NCI-H1436 (cell line): ENCODE measurements at places on chromosomes 5 and 9.
A peak's percentile ranks its signal among the peaks of the same experiment; 100 is the strongest.

GRCh38 chr5:179820483-179821297 is at the start of gene SQSTM1:
TSS of gene SQSTM1 (plus strand) at chr5:179820905. CDS start at chr5:179820937, 32 bp downstream.
- peak; percentile 55 for DNase-seq

- DNase-seq = no peak
Observed at GRCh38 chr9:27086818-27087680, 22.0 kb upstream of the TEK start.

GRCh38 chr9:126860757-126861466 is 473 bp downstream of the ZBTB34 start:
- no peak for DNase-seq

- DNase-seq = no peak
Observed at GRCh38 chr9:95315108-95315746, 2.3 kb downstream of the FANCC start.

GRCh38 chr9:27572566-27572917 is 739 bp downstream of the C9orf72 start:
- DNase-seq = no peak

DNA sequence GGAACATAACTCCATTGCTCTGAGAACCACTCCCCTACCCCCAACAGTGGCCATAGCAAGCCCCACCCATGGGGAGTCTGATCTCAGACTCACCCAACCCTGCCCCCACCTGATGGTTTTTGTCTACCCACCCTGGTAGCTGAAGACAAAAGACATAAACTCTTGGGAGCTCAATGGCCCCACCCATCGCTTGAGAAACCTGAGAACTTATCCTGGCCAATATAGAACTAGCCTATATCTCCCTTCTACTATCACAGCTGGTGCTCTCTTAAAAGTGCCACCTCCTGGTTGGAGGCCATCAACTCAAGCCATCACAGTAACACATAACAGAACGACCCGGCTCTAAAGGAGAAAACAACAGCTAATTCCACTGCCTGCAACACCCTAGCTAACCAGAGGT is 47.9 kb upstream of the SNAPC3 start:
- DNase-seq = no peak

DNA sequence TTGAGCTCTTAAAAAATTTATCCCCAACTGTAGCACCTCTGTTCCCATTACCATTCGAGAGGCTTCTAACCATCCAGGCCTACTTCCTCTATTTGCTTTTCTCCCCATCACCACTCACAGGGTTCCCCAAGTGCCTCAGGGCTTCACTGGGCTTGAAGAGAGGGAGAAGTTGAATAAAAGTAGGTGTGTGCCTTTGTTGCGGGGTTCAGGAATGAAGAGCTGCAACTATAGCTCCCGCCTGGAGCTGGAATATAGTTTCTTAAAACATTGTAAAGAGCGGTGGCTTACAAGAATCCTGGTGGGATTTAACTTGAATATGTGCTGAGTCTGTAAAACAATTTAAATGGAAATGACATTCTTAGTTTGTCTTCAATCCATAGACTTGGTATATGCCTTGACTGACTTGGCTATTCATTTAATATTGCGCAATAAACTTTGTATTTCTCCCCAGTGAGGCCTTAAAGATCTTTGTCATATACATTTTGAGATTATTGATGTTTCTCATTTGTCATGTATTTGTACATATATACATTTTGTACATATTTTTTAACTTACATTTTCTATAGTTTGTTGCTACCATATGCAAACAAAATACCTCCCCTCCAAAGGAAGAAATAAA is 7.2 kb downstream of the ENTREP1 start:
- DNase-seq = no peak

DNA sequence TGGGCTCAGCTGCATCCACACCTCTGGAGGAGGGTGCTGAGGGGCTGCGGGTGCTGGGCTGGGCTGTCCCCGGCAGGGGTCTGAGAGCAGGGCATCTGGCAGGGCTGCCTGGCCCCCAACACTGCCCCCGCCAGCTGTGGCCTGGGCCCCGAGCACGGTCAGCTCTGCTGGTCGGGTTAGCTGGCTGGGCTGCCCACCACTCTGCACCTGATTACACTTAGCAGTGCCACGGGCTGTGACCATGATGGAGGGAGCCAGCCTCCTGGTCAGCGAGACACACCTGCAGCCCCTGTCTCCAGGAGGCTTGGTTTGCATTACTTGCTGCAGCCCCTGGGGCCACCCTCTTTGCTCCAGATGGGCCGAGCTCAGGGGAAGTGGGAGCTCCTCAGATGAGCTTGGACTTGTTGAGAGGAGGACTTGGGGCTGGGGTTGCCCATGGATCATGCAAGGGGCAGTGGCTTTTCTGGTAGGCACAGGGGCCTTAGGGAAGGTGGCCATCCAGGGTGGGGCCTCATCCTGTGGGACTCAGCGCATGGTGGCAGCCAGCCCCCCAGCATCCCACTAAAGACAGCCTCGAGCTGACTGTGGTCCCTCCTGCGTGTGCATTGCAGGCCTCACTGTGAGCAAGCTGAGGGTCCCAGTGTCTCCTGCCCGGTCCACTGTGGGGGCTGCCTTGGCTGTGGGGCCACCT is 132.0 kb upstream of the FAM120A start:
- no peak for DNase-seq

GRCh38 chr5:104295991-104296390 is 733.4 kb upstream of the NUDT12 start:
- no peak for DNase-seq

GRCh38 chr5:111859533-111860270 is 102.7 kb upstream of the NREP start:
- DNase-seq = no peak

DNA sequence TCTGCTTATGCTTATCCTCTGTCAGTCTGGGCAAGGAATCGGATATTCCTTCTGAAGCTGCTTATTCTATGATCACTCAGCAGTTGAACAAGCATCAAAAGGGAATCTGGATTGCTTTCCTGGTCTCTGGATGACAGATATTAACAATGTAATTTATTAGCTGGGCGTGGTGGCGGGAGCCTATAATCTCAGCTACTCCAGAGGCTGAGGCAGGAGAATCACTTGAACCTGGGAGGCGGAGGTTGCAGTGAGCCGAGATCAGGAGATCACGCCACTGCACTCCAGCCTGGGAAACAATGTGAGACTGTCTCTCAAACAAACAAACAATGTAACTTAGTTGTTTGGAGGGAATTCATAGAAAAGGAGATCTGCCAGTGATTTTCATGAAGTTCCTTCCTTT is 45.4 kb downstream of the DMRT1 start:
- no peak for DNase-seq

- DNase-seq = no peak
Observed at GRCh38 chr5:61837788-61838187, 468.2 kb upstream of the KIF2A start.

DNA sequence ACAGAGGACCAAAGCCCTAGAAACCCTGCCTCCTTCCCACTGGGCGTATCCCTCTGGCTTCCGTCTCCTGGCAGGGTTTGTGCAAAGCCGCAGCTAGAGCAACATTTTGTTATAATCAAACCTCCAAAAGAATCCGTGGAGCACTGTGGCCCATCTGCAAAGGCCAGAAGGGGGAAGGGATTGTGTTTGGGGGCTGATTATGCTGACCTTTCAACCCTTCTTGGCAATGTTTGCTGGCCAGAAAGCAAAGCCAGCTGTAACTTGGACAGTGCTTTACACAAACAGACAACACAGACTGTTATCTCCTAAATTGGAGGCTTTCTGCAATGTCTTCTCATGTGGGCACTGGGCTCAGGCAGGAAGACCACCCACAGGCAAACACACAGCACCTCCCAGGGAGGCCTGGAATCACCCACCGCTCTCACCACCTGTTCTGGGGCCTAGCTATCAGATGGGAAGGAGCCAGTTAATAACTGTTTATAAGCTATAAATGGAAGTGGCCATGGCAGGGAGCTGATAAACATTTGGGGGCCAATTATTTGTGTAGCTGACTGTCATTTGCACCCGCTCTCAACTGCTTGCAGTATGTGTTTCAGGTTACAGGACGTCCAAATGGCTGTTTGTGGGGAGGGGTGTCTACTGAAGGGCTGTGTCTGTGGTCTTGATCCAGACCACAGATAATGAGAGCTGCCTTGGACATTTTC is 121.6 kb upstream of the ERCC6L2 start:
- no peak for DNase-seq

DNA sequence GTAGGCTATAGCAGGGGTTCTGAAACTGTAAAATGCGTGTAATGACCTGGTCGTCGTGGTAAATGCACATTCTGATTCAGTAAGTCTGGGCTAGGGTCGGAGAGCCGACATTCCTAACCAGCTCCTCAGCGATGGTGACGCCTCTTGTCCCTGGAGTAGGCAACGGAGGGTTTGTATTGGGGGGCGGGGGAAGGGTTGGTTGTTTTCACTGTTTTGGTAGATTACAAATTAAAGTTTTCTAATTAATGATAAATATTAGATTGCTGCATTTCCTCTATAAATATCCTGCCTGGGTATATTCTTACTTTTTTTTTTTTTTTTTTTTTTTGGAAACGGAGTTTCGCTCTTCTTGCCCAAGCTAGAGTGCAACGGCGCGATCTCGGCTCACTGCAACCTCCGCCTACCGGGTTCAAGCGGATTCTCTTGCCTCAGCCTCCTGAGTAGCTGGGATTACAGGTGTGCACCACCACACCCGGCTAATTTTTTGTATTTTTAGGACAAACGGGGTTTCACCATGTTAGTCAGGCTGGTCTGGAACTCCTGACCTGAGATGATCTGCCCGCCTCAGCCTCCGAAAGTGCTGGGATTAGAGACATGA is 566 bp upstream of the ALDH7A1 start:
- DNase-seq = no peak

- DNase-seq = peak; percentile 64
Observed at GRCh38 chr9:36450110-36450732, 50.2 kb upstream of the RNF38 start.

DNA sequence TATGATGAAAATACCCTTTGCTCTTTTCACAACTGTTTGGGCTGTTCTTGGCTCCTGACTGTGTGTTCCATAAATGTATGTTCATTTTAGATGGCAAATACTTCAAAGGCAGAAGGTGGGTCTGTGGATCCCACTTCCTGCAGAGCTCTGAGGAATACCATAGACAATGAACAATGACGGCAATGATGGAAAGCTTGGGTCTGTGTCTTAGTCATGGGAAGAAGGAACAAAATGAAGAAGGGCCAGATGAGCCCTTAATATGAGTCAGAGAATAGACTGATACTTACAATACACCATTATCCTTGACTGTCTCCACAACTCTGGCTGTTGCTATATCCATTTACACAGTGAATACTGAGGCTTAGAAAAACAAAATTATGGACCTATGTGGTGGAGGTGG is 126.0 kb downstream of the SLIT3 start:
- no peak for DNase-seq

DNA sequence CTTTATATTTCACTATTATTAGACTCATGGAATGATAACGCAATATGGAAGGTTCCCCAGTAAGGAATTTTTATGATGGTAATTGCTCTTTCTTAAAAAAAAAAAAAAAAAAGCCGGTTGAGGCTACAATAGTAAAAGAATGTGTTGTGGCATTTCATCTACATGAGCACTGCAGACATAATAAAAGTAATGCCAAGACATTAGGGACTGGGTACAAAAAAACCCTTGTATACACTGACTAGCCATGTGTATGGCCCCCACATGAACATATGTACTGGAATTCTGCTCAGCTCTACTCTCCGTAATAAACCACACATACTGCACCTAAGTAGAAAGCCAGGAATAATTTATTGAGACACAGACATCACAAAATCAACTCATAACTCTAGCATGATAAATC is 218.4 kb downstream of the ADAMTS6 start:
- DNase-seq = no peak

DNA sequence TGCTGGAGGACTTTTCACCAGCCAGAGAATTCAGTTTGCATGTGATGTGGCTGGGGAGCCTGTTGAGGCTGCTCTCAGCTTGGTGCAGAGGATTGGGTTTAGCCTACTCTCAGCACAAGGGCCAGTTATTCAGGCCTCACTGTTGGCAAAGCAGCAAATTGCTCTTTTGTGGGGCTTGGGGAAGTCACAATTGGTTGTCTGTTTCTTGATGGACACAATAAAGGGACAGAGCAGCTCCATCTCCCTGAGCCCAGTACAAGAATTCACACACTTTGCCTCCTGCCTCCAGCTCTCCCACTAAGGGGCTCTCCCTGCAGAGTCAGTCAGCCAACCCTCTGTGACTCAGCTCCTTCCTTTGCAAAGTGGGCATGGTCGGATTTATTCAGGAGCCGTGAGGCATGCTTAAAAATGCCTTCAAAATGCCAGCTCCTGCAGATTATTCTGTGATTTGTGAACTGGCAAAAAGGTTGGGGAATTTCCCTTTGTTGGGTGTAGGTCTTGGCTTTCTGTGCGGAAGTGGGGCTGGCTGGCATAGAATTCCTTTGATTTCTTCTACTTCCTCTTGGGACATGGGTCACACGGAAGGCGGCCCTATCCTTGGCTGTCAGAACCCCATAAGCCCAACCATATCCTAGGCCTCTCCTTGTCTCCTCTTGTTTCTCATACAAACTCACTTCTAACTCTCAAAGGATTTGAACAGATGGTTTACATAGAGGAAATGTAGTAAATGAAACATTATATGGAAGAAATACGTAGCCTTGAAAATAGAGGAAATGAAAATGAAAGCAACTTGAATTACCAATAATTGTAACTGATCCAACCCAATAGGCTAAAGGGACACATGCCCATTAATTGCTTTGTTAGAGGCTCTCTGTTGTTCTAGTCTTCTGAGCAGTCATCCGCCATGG is 118.7 kb upstream of the CD180 start:
- no peak for DNase-seq

DNA sequence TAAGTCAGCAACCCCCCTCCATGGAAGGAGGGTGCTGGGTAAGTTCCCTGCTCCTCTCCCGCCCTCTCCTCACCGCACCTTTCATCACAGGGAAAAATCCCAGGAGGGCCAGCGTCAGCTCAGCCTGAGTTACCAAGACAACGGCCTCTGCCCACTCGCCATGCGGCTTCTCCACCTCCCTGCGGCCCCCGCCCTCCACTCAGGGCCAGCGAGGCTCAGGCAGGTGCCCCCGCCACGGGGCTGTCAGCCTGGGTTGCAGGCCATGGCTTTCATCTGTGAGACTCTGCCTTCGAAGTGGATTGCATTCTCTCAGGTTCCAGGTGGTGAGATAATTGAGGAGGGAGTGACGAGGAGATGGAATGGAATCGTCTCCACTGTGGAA is 27.2 kb upstream of the LAMC3 start:
- DNase-seq = peak; percentile 26

- peak; percentile 51 for DNase-seq
Observed at GRCh38 chr9:32579706-32580331, 6.9 kb upstream of the NDUFB6 start.

DNA sequence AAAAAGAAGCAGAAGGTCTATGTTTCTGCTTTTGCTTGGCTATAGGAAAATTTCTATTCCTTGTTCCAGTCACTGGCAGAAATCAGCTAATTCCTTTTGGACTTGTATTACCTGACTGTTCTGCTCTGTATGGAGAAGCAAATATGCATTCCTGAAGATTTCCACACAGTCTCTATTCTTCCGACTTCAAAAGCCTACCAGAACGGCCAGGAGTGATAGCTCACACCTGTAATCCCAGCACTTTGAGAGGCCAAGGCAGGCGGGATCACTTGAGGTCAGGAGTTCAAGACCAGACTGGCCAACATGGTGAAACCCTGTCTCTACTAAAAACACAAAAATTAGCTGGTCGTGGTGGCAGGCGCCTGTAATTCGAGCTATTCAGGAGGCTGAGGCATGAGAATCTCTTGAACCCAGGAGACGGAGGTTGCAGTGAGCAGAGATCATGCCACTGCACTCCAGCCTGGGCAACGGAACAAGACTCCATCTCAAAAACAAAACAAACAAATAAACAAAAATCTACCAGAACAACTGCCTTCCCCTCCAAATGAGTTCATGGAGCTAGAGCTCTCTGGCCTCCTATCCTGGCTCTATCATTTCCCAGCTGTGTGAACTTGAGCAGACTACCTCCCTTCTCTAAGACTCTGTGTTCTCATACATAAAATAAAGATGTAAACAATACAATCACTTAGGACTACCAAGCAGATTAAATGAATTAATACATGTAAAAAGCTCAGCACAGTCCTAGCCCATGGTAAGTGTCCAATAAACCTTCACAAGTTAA is 17.0 kb downstream of the MYO10 start:
- DNase-seq = no peak
